ENCODE measurements at places on chromosomes 12 and 14.

GRCh38 chr12:131057211-131057721 lies 103.6 kb downstream of the ADGRD1 start:
- no peak for DNase-seq

DNA sequence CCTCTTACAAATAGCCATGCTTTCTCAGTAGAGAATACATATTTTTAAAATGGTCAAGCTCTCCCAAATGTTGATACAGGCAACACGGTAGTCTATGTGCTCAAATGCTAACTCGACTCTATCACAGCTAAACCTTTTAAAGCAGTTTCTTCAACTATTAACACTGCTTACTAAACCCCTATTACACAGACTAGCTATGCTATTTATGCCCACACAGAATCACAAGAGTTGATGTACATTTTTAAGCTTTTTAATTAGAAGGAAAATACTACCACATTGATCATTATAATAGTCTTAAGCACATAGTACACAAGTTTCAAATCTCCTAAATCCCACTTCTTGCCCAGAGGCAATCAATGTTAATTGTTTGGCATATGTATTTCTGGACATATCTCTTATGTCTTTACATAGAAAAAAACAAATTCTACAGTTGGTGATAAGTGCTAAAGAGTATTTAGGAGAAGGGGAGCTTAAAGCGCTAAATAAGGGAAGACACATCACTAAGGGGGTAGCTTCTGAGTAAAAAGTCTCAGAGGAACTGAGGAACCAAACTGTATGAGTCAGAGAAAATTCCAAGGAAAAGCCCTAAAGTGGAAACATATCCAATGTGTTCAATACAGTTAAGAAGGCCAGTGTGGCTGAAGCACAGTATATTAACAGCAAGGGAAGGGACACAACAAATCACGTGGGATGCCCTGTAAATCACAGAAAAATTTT lies 13.7 kb downstream of the HNRNPC start:
- DNase-seq: no peak

- DNase-seq: no peak
Measured at GRCh38 chr12:68271346-68271745, 17.9 kb upstream of the IL22 start.

- no peak for DNase-seq
Measured at GRCh38 chr12:113850309-113851056, 115.6 kb downstream of the RBM19 start.

GRCh38 chr12:109153821-109154441 lies 37.5 kb downstream of the ACACB start:
- DNase-seq: no peak

DNA sequence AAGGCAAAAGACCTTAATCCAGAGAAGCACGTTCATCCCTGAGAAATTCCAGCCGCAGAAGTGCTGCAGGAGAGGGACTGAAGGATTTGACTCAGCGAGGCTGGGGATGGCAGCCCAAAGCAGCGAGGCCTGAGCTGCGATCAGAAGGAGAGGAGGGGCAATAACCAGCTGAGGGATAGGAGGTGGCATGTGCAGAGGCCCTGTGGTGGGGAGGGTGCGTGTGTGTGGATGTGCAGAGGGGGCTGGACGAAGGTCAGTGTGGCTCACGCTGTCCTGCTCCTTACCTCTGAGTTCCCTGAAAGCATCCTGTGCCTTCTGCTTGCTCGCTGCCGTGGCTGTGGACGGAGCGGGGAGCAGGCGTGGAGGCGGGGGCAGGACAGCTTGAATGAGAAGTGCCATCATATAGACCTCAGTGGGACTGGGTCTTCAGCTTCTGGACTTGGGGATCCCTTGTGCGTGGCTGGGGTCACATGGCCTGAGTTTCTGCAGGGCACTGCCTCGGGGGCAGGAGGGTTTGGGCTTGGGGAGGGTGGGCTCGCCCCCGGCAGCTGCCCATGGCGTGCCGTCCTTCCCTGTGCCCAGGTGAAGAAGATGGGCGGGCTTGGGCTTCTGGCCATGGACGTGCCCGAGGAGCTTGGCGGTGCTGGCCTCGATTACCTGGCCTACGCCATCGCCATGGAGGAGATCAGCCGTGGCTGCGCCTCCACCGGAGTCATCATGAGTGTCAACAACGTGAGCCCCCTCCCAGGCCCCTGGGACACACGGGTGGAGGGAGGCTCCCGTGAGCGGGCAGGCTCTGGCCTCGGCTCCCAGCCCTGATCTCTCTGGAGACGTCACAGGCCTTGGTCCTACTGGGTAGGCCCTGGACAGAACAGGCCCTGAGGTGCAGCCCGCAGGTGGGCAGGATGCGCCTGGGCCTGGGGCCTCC lies 11.0 kb downstream of the ACADS start:
- DNase-seq: no peak

GRCh38 chr12:49673446-49674317 lies 33.5 kb downstream of the FMNL3 start:
- no peak for DNase-seq

All from NCI-H2081 treated with DMSO at 0.1 percent for 48 hours (cell line).